Stimulated activated CD4-positive, alpha-beta T cell treated with anti-CD3 and anti-CD28 coated beads, Interleukin-15, amount 100 ng/mL, for 24 hours (primary cell): ENCODE measurements at places on chromosomes 5 and 9.

DNA sequence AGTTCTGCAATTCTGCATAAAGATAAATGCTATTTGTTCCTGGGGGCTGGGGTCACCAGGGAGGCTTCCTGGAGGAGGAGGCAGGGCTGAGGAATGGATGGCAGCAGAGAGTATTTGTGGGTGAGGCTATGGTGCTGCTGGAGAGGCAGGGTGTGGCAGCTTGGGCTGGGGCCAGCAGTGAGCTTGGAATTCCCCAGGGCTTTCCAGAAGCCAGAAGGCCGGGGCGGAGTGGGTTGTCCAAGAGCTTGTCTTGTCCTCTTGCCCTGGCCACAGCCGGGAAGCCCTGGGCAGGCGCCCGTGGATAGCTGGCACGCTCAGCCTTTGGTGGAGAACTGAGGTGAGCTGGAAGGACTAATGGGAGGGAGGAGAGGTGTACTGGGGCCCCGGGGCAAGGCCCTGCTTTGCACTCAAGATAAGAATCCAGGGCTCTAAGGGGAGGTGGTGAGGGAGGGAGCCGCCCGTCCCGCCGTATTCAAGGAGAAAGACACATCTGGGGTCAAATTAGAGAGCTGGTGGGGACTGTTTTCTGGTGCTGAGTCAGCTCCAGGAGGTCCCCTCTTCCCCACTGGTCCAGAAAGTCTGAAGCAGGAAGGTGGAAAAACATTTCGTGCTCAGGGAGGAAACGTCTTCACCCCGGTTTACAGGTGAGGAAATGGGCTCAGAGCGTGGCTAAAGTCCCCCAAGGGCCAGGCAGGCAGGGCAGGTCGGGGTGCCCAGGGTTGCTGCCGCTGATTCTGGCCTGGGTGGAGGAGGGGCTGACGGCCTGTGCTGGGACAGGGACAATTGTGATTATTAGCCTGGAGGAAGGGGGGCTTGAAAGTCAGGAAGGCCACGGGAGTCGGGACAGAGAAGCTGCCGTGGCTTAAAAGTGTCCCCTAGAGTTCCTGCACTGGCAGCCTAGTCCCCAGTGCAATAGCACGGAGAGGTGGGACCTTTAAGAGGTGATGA is 26.9 kb upstream of the CNOT6 start:
- DNase-seq, result no peak

DNA sequence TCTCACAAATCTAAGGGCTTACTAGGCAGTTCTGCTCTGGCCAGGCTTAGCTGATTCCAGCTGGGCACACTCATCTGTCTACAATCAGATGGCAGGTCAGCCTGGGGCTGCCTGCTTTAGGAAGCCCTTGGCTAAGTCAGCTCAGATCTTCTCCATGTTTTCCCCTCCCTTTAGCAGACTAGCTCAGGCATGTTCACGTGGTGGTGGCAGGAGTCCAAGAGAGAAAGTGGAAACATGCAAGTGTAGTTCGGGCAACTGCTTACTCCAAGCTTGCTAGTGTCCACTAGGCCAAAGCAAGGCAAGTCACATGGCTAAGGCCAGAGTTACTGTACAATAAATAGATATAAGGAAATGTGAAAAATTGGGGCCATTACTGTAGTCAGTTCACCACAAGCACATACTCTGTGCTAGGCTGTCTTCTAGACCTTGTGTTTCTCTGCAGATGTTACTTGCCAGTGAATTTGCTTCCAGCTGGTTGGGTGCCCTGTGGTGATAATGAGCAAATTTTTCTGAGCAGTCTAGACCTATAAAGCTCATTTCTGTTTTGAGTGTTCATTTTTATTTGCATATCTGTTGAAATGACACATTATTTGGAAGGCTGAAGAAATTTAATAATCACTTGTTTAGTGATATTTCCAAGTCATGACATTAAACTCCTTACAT is 38.3 kb downstream of the RECK start:
- DNase-seq, result no peak

- no peak for DNase-seq
These were observed 62.0 kb downstream of the MACROH2A1 start for GRCh38 chr5:135337064-135337463.

DNA sequence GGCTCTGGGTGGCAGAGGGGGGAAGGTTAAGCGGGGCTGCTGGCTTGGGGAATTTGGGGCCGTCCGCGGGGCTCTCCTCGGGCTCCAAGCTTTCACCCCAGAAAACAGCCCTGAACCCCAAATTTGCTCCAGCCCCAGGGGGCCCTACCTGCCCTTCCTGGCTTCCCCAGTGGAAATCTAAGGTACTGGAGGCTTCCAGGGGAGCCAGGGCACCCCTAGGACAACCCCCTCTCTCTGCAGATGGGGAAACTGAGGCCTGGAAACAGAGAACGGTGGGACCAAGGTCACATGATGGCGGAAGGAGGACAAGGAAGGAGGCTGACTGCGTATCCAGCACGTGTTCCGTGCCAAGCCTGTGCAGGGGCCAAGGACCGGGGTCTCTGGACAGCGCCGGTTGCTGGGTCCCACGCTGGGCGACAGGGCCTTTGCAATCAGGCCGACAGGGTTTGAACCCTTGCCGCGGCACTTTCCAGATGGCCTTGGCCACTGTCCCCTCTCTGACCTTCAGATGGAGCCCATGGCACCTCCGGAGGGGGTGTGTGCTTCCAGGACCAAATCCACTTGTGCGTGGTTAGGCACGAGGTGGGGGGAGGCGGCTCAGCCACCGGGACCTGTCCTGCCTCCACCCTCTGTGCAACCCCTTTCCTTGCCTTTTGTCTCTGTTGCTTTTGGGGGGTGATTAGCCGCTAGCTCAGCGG is 183.1 kb downstream of the C9orf50 start:
- DNase-seq, result no peak

- DNase-seq, result no peak
These were observed 1.5 kb downstream of the NKX2-5 start for GRCh38 chr5:173233347-173234128.

DNA sequence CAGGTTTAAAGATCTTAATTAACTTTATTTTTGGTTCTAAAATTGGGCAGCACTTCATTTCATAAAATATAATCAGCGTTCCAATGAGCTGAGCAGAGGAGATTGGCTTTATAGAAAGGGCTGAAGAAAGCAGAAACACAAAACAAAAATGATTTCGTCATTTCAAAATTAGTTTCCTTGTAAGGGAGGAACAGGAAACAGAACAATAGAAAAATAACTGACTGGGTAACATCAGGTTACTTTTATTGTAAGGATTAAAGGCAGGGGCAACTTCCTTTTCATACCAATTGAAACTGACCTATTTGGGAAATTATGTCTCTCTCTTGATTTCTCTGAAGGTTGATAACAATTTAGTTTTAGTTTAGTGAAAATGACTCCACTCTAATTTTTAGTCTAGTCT is 157.1 kb downstream of the ATP10B start:
- DNase-seq, result no peak

DNA sequence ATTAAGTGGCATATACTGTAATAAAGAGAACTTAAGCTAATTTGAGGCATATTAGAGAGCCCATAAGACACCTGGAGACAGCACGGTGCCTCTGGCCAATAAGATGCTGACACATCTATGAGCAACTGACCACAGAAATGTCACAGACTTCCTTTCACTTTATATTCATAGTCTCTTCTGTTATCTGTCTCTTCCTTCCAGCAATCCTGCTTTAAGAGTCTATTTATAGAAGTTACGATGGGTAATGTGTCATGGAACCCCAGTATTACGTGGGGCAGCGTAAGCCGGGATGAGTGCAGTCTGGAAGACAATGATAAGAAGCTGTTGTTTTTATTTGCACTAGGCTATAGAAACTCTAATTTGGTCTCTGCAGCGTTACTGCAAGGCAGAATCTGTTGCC is 136.8 kb downstream of the CFAP90 start:
- DNase-seq, result no peak

DNA sequence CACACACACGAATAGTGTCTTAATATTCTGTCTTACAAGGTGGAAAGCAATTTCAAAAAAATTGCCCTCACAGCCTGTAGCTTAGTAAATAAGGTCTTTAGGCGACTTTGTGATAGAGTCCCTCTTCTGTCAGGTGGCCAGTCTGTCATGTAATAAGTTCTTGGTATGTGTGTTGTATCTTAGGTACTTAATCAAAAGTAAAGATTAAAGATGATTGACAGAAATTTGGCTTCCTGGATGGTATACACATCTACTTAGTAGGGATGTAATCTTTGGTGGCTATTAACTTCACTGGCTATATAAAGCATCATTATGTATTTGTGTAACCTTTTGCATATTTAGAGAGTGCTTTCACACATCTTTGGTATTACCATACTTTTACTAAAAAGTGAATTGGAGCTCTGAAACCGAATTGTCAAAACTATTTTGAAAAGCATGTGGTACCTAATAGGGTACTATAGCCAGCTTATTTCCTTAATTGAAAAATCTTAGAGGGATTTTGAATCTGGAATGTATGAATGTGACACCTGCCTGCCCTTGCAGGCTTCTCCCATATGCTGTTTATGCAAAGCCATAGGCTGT is 3.4 kb downstream of the G3BP1 start:
- DNase-seq, result no peak

DNA sequence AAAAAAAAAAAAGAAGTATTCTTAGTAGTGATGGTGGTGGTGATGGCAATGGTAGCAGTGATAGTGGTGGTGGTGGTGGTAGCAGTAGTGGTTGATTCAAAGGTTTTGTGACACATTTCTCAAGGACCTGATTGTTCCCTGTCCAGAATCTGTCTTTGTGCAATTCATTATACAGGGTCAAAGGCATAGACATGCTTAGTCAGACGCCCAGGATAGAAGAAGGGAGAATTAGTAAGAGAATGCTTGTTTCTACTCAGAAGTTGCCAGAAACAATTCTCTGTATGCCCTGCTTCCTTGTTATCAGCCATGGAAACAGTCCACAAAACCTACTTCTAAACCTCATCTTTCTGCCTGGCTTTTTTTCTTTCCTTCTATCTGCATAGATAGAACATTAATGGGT is 89.4 kb downstream of the SLC44A1 start:
- no peak for DNase-seq

- DNase-seq, result no peak
These were observed 1.5 kb downstream of the F2R start for GRCh38 chr5:76717222-76718083.

DNA sequence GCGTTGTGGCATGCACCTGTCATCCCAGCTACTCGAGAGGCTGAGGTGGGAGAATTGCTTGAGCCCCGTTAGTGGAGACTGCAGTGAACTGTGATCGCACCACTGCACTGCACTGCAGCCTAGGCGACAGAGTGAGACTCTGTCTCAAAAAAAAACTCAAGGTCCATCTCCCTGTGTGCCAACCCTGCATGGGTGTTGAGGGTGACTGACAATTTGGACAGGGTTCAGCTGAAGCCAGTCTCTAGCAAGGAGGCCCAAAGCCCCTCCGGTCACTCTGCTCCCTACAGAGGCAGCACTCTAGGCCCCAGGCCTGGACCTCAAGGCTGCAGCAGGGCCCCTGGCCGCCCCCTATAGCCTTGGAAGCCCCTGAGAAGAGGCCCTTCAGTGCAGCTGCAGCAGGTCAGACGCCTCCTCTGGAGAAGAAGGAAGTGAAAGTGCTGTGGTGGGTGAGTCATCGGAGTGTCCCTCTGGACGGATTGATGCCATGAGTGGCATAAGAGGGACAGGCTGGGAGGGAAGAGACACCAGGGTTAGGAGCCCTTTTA is 39.2 kb upstream of the NEK6 start:
- DNase-seq, result peak; percentile 67

- peak; percentile 96 for DNase-seq
These were observed 13.2 kb upstream of the AQP7 start for GRCh38 chr9:33415501-33416038.

GRCh38 chr5:108858959-108859358 is 111.3 kb downstream of the FER start:
- DNase-seq, result no peak

DNA sequence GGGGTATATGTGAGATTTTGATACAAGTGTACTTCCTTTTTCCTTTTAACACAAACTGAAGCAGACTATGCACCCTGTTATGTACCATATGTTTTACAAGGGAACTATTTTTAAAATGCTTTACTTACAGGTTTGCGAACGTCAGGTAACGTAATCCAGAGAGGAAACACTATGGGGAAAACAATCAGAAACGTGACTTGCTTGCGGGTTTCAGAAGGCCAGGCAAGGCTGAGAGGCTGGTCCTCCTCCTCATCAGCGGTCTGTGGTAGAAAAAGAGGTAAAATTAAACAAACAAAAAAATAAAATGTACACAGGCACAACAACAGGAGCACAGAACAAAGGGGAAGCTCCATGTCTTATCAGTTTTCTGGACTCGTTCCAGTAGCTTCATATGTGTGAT is 141.2 kb downstream of the ACER2 start:
- no peak for DNase-seq

- no peak for DNase-seq
These were observed 73.5 kb downstream of the MFAP3 start for GRCh38 chr5:154112255-154112654.

DNA sequence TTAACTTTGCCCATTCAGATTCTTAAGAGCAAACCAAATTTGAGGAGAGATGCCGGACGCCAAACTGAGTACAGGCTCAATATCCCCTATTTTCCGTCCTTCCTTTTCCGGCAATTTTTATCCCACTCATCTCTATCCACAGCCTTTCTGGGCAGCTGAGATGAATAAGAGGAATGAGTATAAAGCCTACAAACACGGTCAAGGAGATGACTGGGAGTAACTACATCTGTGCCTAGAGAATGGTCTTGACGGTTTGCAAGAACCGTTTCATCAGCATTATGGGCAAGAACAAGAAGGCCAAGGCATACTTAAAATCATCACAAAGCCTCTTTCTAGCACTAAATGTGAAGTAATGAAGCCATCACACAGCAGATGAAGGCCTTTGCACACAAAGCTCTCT is 227.3 kb downstream of the DCP2 start:
- no peak for DNase-seq

DNA sequence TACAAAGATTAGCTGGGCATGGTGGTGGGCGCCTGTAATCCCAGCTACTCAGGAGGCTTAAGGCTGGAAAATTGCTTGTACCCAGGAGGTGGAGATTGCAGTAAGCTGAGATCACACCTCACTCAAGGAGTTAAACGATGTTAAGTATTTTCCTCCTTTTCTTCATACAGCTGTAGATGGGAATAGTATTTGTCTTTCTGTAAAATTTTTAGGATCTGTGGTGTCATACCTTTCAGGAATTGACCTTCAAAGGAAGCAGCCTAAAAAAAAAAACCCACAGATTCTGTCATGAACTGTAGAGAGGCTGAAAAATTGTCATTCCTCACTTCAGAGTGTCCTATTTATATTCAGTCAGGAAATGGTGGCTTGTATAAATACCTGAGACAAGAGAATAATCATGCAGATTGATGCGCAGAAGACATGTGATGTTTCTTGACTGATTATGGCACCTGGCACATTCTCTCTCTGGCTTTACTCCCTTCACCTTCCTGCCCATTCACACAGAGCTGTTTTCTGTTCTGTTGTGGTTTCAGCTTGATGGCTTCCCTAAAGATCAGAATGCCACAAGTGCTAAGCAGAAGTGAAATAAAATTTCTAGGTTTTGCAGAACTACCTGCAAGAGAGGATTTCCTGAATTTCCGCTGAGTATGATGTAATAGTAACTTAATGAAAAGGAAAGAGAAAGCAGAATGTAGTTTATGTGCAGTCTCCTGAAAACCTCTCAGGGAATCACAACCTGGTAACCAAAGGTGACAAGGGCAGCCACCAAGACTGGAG is 3.8 kb downstream of the IFNA1 start:
- DNase-seq, result no peak

- no peak for DNase-seq
These were observed 18.1 kb downstream of the CNTFR start for GRCh38 chr9:34571481-34571810.
